ENCODE measurements at places on chromosomes 1 and 21.

DNA sequence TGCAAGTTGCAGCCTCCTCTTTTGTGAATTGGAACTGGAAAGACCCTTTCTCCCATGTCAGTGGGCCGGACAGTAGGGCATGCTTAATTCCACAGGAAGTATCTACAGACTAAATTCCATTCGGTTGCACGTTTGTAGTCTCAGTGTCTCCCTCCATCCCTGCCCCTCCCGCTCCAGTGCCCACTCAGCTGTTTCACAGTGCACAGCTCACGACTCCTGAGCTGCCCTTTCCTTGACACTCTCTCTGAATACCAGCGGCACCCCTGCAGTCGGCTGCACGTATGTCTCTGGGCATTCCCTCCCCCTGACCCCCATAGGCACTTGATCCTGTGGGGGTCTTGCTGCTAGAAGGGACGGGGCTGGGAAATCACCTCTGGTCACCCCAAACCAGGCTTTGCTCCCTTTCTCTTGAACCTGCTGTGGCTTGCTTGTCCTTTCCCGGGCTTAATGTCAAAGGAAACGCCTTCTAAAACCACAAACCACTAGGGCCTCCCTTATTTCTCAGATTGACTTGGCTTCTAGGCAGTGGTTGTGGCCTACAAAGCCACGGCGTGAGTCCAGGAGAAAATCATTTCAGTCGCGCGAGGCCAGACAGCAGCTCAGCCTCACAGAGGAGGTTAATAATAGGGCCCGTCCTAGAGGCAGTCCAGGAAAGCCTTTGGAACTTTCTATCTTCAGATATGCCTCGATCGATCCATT, 365.3 kb upstream of the PROX1 start:
- no peak for DNase-seq

DNA sequence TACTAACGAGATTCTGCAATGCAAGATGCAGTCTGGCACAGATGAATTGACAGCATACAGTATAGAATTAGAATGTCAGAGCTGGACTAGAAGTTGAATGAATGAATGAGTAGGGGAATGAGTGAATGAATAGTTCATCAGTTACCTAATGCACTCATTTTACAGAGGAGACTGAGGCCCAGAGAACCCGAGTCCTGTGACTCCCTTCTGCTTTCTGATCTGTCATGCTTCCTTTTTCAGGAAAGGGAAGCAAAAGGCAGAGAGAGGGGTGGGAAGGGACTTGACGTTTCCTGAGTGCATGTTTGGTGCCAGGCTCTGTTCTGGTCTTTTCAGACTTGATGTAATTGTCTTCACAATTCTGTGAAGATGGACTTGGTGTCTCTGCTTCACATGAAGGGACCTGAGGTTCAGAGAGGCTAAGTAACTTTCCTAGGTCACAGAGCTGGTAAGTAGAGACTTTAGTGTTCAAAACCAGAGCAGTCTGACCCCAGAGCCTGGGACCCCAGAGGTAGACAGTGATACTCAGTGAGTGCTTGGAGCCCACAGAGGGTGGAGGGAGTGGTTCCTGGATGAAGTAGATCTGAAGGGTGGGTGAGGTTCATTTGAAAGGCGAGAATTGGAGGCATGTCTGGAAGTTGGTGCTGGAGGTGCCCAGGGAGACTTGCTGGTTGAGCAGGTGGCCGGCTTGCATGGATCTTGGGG, 8.0 kb upstream of the MEX3A start:
- DNase-seq: no peak

- no peak for DNase-seq
Measured at GRCh38 chr1:230384380-230385157, 41.6 kb downstream of the PGBD5 start.

DNA sequence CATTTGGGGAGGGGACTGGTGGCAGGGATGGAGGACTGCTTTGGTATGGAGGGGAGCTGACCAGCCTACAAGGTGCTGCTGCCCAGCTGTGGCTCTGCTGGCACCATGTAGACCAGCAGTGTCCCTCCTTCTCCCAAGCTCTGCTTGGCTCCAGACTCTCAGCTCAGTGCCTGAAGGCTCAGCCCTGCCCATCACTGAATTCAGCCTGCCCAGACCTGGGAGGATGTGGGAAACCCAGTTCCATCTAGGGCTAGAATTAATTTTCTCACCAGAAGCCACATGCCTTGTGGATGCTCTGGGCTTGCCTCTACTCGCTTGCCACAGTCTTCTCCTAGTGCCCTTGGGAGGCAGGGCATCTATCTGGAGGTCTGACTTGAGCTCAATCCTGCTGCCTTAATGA, 195.0 kb upstream of the EDN2 start:
- DNase-seq: no peak

- DNase-seq: no peak
Measured at GRCh38 chr1:3454811-3455618, 550 bp downstream of the ARHGEF16 start.

- DNase-seq: no peak
Measured at GRCh38 chr1:81695741-81696140, 105.0 kb upstream of the ADGRL2 start.
